ENCODE measurements at places on chromosomes 3 and 15.

GRCh38 chr3:75101329-75102147 is 487.1 kb upstream of the CNTN3 start:
- peak; percentile 70 for ATAC-seq

- peak; percentile 20 for ATAC-seq
Observed at GRCh38 chr15:59591356-59591755, 20.2 kb upstream of the GCNT3 start.

DNA sequence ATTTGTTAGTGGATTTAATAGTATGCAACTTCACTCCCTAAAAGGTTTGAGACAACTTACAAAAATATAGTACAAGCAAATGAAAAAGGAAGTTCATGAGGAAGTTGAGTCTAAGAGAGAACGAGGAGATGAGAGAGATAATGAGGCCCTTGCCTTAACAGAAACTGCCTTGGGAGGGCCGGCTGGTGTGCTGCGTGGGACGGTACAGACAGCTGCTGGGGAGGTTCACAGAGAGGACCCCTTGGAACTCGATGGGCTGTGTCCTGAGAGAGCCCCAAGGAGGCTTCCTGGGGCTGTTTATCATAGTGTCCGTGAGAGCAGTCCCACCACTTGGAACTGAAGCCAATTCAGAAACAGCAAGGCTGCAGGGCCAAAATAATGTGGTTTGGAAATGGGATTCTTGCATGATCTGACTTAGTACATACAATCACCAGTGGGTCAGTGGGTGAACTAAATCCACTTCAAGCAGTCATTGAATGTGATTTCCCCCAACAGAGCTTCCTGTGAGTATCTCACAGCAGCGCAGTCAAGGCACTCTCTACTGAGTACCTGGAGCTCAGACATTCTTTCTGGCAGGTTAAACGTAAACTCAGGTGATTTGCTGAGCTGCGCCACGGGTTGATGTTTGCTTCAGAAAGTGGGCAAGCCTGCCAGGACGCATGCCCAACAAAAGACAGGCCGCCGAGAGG is 90.8 kb downstream of the CRTC3 start:
- ATAC-seq, result no peak

- ATAC-seq, result no peak
Observed at GRCh38 chr3:149411583-149411982, 34.1 kb upstream of the TM4SF1 start.

DNA sequence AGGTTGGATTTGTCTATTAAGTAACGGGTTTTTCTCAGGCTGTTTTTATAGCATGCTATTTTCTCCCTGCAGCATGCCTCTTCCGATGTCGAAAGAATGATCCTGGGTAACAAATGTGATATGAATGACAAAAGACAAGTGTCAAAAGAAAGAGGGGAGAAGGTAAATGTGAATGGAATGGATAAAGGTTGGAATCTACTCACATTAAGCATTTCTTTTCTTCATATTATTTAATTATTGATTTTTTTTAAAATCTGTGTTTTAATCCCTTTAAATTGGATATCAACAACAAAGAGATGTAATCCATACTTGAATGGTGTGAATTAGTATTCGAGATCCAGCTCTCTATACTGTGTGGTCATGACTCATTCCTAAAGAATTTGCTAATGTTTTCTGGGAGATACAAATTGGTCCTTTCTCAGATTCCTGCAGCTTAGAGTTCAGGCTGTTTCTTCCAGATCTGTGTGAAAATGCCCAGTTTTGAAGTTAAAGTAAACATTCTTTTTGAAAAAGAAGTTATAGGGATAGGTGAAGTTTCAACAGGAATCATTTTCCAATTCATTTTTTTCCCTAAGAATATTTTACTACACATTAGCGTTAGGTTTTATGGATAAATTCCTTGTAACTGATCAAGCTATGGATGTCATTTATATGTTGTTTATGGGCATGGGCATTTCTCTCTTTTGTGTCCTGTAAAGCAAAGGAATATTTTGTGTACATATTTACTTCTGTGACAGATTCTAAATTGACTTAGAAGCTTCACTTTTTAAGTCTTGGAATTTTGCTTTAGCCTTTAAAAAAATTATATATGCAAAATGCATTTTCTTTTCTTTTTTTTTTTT is 20.8 kb upstream of the APH1B start:
- ATAC-seq, result peak; percentile 97

GRCh38 chr3:179526989-179527391 is 35.7 kb upstream of the ACTL6A start:
- ATAC-seq, result peak; percentile 78

DNA sequence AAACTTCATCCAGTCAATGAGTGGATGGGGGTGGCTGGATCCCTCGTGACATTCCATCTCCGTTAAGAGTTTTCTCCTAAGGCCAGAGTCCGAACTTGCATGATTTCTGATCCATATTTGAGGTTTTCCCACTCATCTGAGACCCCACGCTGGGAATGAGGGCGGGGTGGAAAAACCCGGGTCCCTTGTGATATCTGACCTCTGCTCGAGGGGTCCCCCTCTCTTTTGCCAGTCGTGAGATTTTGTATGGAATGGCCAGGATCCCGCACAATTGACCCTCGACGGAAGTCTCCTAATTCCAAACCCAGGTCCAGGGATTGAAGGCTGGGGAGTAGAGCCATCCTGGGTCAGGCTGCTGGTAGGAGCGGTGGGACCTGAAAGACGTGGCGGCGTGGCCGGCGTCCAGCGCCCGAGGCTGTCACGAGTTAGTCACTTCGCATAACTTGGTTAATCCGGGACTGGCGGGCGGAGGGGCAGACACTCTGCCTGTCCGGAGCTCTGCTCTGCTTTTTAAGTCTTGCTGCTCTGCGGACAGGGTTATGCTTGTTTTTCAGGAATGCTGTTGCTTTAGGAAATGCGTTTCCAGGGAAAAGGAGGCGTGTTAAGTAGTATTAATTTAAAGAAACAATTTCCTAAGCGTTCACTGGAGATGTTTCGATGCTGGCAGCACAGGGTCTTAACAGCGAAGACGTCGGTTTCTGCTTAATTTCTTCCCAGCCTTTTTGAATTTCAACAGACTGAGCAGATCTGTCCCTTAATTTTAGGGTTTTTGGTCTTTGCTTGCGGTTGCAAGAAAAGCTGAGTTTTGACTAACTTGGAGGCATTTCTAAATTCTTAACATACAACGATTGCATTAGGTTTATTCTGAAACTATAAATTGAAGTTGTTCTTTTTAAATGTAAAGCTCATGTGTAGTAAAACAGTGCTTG is 69.7 kb upstream of the LRRFIP2 start:
- ATAC-seq, result peak; percentile 59

GRCh38 chr15:38536201-38536676 is 28.4 kb downstream of the RASGRP1 start:
- no peak for ATAC-seq
